ENCODE measurements at places on chromosomes 11 and 22.

DNA sequence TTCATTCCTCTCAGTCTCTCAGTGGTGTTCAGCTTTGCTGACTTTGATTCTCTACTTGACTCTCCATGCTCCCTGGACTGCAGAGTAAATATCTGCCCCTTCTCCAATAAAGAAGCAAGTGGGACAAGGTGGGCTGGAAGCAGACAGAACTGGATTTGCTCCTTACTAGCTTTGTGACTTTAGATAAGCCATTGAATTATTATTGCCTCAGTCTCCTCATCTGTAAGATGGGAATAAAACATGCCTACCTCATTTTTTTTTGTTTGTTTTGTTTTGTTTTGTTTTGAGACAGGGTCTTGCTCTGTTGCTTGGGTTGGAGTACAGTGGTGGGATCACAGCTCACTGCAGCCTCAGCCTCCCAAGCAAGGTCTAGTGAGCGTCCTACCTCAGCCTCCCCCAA, 44.6 kb downstream of the WT1 start:
- no peak for DNase-seq

- DNase-seq = no peak
Measured at GRCh38 chr22:22984967-22985366, 85.4 kb upstream of the GNAZ start.

GRCh38 chr11:9951807-9952206, 287.9 kb downstream of the SWAP70 start:
- DNase-seq = no peak

DNA sequence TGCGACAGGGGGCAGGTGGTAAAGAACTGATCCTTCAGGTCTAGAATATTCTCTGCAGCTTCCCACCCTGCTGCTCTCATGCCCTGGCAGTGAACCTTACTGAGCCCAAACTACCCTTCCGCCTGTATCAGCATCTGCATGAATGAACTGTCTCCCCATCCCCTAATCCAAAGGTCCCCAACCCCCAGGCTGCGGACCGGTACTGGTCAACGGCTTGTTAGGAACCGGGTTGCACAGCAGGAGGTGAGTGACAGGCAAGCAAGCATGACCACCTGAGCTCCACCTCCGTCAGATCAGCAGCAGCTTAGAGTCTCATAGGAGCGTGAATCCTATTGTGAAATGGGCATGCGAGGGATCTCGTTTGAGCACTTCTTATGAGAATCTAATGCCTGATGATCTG, 58.2 kb upstream of the LMO1 start:
- no peak for DNase-seq

- no peak for DNase-seq
Measured at GRCh38 chr11:66719111-66719872, 9.7 kb downstream of the SPTBN2 start.
